Activated CD4-positive, alpha-beta T cell treated with anti-CD3 and anti-CD28 coated beads, Interleukin-2, amount 50 U/mL, for 24 hours (primary cell): ENCODE measurements at places on chromosomes 3 and 15.

- no peak for DNase-seq
Measured at GRCh38 chr3:23711916-23712494, 93.8 kb upstream of the UBE2E1 start.

- no peak for DNase-seq
Measured at GRCh38 chr3:126389112-126389793, 5.5 kb upstream of the CFAP100 start.

GRCh38 chr3:186512570-186513302, 31.4 kb downstream of the CRYGS start:
- no peak for DNase-seq

GRCh38 chr3:56477646-56478045, 9.4 kb upstream of the ERC2 start:
- DNase-seq, result no peak

GRCh38 chr15:40470423-40471104, at the start of gene CHST14:
TSS of gene CHST14 (plus strand) at chr15:40470984. CDS start at chr15:40471214, 230 bp downstream.
- peak; percentile 18 for DNase-seq

- DNase-seq, result no peak
Measured at GRCh38 chr3:52171514-52172261, 17.5 kb upstream of the POC1A start.

- no peak for DNase-seq
Measured at GRCh38 chr15:61582092-61582491, 353.0 kb upstream of the RORA start.

DNA sequence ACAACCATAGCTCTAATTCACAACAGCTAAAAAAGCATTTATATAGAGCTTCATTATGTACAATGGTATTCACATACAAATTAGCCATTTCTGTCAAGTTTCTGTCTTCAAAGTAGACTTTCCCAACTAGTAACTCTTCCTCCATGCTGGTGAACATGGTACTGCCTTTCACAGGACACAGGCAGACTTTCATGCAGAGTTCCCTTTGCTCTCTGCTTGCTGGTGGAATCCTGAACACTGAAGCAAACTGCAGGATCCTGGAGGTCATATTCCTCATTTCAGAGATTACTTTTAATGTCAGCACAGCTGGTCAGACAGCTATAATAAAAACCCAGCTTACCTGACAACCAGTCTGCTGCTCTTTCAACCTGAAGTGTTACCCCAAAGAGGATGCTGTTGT, 53.6 kb downstream of the TASOR start:
- no peak for DNase-seq

DNA sequence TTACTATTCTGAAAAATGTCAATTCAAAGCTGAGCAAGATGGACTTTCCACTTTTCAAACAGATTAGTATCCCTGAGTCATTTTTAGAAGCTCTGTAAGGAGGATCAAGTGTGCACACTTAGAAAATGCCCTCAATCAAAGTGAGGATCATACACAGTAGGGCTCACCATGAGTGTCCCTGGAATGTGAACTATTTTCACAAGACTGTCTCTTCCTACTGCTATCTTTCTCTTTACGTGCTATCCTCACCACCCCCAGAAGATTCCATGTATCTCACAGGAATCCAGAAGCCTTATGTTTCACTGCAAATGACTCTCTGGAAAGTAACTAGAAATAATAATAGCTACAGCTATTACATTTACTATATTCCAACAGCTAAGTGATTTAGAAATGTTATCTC, 349.9 kb upstream of the TGFBR2 start:
- no peak for DNase-seq

- no peak for DNase-seq
Measured at GRCh38 chr15:44033894-44034293, 161.2 kb downstream of the FRMD5 start.

GRCh38 chr3:52682016-52682415, 3.7 kb downstream of the PBRM1 start:
- no peak for DNase-seq

GRCh38 chr15:48397841-48398240, 66.6 kb downstream of the DUT start:
- no peak for DNase-seq

DNA sequence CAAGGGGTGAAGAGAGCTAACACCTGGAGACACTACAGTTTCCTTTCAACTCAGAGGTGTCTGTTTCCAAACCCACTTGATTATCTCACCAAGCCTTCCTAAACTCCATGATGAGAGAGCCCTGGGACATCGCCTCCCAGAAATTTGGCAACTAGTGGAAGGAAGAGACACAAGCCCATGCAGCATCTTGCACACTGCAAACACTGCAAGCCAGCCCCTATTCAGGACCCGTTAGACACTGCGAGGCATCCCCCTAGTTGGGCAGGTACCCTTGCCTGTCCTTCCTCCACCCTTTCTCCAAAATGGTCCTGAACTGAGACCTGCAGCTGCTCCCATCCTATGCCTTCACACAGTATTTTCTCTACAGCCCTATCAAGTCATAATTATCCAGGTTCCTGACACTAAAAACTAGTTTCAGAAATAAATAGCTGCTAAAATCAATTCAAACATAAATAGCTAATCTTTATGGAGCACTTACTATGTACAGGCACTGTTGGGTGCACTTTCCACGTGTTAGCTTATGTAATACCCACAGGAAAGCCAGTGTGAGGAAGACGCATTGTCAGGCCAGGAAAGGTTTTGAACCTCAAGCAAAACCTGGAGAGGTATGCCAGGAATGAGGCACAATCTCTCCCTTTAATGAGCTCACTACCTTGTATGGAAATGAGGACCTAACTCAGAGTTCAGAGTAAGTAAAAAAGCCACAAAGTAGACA, 2.8 kb downstream of the MAGI1 start:
- DNase-seq, result no peak

DNA sequence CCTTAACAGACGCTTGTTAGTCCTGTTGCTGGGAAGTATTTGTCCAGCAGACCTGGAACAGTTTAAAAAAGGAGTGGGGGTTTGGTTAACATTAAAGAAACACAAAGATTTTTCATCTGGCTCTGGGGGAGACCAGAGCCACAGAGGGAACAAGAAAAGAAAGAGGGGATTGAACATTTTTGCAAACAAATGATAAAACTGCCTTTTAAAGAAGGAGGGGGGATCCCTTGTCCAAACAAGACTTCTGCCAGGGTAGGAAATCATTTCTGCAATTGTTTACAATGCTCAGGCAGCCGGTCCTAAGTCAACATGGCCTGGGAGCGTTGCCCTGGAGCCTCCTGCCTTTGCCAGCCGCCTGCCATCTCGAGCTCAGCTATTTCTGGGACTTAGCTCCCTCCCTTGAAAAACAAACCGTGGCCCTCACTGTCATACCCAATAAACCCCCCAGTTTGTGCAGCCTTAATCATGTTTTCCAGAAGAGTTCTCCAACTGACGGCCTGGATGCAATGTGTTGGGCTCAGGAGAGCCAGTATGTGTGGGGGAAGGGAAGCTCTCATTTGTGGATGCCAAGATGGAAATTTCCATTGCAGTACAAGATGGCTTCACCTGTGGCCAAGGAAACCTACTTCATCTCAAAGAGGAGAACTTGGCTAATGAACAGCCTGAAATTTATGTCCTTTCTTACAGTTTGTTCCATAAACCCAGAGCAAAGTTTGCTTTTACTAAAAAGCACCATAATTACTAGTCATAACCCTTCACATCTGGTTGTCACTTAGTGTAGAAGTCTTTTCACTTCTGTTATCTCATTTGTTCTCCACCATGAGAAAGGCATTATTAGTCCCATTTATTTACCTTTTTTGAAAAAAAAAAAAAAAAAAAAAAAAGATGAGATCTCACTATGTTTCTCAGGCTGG, 75.9 kb upstream of the RNU6-1 start:
- DNase-seq, result no peak

DNA sequence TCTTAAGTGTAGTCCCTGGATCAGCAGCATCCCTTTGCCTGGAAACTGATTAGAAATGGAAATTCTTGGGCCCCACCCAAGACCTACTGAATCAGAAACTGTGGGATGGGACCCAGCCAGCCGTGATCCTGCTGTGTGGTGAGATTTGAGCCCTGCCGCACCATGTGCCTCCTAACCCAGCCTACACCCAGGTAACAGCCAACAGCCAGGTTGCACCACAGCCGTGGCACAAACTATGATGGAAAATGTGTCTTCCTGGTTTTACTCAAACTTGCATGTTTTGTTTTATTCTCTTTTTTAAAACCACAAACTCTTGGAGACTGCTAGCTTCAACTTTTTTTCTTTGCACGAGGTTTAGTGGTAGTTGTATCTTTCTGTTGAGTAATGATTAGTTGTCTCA, 2.6 kb downstream of the LIMD1 start:
- peak; percentile 18 for DNase-seq
